AG04450 (cell line): ENCODE measurements at places on chromosomes 2 and 18.
A peak's percentile ranks its signal among the peaks of the same experiment; 100 is the strongest.

DNA sequence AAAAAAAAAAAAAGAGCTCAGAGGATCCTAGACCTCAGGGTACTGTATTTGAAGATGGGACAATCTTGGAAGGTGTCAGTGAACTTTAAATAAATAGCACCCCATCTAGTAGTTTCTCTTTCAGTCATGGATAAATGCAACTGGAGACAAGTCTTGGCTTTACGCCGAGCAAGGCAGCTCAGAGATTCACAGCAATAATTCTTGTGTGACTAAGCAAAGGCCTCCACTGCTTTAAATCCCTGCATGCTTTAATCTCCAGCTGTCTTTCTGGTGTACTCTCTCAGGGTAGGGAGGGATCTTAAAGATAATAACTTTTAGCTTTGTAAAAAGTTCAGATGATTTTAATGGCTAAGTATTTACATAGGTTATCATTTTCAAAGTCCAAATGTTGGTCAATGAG is 36.3 kb downstream of the NRXN1 start:
- peak; percentile 59 for DNase-seq

DNA sequence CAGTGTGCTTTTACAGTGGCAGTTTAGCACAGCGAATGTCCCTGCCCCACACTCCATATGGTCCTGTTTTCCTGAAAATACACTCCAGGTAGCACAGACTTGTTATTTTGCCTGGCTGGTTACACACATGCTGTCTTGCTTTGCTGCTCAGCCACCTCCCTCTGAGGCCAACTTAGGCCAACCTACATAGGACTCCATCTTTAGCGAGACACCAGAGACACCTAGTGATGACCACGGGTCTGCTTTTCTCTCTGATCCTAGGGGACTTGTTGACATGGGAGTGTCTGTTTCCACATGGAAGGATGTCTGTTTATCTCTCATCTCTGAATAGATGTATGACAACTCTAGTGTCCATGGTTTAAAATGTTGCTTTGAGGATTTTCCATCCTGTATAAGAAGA is 43.3 kb downstream of the PLEKHB2 start:
- no peak for DNase-seq

DNA sequence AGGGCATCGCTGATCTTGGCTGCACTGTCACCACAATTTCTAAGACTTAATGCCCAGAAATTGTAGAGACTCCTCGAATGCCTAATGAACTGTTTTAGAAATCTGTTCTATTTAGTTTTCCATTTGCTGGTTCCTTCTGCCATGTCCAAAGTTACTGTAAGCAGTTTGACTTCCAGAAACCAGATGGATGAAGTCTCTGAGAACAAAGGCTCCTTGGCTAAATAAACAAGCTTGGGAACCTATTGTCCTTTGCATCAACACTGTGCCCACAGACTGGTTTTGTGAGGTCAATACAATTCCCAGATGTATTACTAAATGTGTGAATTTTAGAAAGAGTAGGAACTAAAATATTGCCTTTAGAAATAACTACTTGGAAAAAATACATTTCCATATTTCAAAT is 600.2 kb downstream of the NYAP2 start:
- DNase-seq = no peak

DNA sequence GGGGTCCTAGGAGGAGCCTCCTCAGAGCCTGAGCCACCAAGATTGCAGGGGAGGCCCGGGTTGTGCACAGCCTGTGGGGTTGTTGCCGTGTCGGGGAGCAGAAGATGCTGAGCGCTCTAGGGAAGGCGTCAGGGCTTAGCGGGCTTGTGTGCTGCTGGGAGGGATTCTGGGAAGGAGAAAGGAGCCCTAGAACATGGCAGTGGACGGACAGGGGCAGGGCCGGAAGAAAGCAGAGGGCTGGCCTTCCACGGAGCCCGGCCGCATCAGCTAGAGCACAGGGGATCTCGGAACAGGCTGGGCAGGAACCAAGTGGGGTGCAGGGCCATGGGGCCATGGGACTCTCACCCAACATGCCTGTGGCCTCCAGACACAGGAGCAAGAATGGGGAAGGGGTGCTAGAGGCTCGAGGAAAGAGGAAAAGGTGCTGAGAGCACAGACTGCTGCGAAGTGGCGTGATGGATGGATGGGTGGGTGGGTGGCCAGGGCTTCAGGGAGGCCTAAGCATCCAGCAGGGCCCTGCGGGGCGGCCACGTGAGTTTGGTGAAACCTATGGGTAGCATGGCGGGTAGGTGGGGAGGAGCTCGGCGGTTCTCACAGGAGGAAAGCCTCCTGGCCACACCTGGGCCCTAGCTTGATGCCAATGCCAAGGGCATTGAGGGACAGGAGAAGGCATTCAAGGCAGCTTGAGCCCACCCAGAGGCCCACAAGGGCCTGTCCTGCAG is 35.8 kb downstream of the MTERF4 start:
- DNase-seq = no peak

DNA sequence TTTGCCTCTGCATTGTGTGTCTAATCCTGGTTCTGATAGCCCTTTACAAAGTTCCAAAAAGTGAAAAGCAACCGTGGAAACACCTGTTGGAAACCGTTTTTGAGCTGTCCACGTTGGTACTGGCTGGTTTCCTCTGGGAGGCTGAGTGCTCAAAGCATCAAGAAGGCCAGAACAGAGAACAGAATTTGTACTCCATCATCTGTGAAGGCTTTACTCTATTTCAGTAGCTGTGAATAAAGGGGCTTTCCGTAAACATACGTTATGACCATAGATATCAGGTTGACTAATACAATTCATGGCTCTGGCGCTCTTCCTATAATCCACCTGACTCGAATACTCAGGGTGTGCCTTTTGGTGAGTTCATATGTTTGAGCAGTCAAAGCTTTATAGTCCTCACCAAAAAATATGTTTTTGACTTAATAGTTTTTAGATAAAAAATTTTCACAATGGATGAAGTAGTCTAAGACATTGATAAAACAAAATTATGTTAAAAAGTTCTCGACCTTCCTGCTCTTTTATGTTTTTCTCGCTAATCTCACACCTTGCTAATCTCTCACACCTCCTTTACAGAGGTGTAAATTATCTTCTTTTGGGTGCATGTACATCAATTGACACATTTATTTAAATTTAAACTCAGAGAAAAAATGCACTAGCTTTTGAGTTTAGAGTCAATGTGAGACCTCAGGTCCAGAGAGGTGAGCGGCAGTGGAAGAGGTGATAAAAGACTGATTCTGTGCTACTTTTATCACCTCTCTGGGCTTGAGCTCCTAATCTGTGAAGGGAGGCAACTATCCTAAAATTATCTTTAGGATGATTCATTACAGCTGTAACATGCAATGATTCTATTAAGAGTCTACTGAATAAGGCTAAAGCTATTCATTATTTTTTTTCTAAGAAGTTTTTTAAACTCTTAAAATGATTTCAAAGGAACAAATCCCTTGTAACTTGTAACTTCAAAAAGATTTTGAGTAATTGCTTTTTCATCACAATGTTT is 65.3 kb downstream of the CXCR4 start:
- no peak for DNase-seq
